ENCODE measurements at places on chromosomes 2 and 18. TPM values are rescaled to one million over a fixed set of nuclear protein-coding genes. Genes with fewer than 3 reads are reported as not detected.
A peak's percentile ranks its signal among the peaks of the same experiment; 100 is the strongest.

DNA sequence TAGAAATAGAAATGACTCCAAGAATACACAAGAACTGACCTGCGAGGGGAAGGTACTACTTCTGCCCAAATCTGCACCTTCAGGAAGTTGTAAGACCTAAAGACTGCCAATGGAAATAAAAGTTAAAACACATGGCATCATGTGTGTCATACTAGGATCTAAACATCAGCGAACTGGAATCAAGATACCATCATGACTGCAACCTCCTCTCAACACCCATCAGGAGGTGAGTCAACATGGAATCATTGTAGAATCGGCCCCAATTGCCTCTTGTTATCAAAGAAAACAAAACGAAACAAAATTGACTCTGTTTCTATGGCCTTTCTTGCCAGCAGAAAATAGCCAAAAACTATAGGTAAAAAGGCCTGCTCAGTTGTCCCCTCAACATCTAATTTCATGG, 15.1 kb downstream of the RDH14 start:
- no peak for DNase-seq

GRCh38 chr2:112220831-112221230, 34.0 kb downstream of the ZC3H8 start:
- no peak for DNase-seq

- no peak for DNase-seq
These were observed 69.5 kb downstream of the EVA1A start for GRCh38 chr2:75491129-75491753.

GRCh38 chr18:45745817-45746461, 22.0 kb downstream of the SLC14A1 start:
- peak; percentile 53 for DNase-seq

GRCh38 chr2:2848198-2848597, 517.1 kb upstream of the MYT1L start:
- no peak for DNase-seq

DCC gene
- total RNA-seq, result 2.0 TPM

GRCh38 chr2:241258505-241259280, 56.8 kb downstream of the HDLBP start:
- no peak for DNase-seq

- DNase-seq, result no peak
These were observed 190.7 kb upstream of the CXCR4 start for GRCh38 chr2:136308611-136309010.

DNA sequence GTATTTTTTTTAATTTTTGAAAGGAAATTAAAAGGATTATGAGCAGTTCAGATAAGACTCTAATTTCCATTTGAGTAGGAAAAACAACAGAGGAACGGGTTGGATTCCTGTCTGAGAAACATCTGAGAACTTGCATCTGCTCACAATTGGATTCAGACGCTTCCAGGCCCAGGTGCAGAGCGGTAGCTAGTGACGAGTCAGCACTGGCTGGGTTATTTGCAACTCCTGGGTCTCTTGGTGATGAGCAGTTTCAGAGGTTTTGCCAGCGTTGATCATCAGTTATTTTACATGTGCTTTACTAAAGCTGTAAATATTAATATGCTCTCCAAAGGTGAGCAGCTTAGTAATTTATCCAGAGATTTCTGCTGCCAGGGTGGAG, 39.1 kb upstream of the B3GNT7 start:
- DNase-seq, result peak; percentile 45

- no peak for DNase-seq
These were observed 14.0 kb downstream of the STRADB start for GRCh38 chr2:201465524-201465971.

DNA sequence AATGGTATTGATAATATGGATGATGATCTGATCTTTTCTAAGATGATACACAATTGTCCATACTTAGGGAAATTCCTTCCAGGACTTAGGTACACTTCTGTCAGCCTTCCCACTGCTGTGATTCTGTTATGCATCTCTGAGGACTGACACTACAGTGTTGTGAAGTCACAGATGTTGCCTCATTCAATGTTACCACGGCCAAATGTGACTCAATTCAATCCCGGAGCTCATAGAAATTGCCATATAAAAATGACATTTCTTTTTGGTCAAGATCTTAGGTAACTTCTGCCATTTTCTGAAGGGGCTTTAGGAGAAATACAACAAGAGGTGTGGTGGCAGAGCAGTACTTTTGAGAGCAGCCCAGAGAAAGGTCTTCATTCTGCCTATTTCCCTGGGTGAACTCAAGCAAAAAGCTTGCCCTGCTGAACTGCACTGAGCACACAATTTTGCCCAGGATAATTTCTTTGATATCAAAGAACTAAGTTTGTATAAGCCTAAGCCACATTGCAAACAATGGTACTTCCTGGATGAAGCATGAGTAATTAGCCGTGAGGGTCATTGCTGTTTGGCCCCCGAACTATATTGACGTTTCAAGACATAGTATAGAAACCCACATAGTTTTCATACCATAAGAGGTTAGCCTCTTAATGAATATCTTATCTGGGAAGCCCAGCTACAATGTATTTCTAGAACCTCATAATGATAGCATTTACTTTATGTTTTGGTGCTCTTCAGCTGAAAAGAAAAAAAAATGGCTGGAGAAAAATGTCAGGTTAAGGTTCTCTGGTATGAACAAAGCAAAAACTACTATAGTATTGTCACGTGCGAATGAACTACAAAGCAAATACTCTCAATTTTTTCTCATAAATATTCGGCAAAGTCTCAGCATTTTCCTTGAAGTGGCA, 437.4 kb downstream of the MEIS1 start:
- DNase-seq, result no peak

PLB1 gene
- 5.0 TPM for total RNA-seq

- no peak for DNase-seq
These were observed 596.0 kb downstream of the LRP1B start for GRCh38 chr2:141534666-141535362.

GRCh38 chr2:102337481-102338386, 17.9 kb upstream of the IL18R1 start:
- no peak for DNase-seq

- no peak for DNase-seq
These were observed 22.4 kb downstream of the MOGAT1 start for GRCh38 chr2:222693837-222694236.

GRCh38 chr2:71256421-71256820, 29.5 kb upstream of the PAIP2B start:
- DNase-seq, result no peak

DNA sequence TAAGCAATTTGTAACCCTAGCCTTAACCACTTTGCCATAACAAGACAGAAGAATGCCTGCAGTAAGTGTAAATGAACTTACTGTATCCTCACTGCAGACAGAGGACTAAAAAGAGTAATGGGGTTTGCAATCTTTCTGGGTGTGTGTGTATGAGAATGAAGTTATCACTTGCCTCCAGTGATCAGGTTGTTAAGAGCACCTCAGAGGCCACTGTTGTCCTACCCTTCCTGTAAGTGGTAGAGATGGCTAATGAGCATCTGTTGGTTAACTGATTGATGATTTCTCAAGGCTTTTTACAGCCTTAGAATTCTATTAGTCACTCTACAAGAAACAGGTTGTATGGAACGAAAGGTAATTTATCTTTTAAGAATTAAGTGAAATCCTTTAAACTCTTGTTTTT, 27.6 kb upstream of the GTF2A1L start:
- DNase-seq, result no peak

DNA sequence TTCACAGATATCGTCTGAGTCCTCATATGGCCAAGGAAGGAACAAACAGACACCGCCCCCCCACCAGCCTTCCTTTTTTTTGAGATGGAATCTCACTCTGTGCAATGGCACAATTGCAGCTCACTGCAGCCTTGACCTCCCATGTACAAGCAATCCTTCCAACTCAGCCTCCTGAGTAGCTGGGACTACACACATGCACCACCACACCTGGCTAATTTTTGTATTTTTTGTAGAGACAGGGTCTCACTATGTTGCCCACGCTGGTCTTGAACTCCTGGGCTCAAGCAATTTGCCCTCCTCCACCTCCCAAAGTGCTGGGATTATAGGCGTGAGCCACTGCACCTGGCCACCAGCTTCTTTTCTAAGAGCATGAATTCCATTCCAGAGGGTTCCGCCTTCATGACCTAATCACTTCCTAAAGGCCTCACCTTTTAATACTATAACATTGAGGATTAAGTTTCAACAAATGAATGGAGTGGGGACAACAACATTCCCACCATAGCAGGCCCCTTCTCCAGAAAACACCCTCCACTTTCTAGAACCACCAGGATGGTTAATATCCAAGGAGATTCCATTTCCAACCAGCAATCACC, 2.2 kb upstream of the TMBIM1 start:
- DNase-seq, result no peak

DNA sequence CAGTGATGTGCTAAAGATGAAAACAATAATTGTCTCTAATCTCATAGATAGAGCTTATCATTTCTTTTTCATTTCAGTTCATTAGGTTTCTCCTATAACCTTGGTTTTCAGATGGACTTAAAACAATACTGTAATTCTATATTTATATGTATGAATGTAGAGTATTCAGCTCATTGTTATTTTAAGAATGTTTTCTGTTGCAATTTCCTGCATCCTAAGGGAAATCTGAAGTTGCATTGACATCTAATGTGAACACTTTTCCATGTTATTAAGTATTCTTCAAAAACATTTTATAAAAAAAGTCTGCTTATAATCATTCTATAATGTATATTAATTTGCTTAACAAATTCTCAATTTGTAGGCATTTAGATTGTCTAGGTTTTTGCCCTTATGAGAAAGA, 288.9 kb downstream of the XIRP2 start:
- DNase-seq, result no peak

- no peak for DNase-seq
These were observed 49.2 kb downstream of the CXCR4 start for GRCh38 chr2:136068581-136069227.

LYG1 gene
- 0.79 TPM for total RNA-seq

DSG1 gene
- total RNA-seq, result 0.21 TPM

DNA sequence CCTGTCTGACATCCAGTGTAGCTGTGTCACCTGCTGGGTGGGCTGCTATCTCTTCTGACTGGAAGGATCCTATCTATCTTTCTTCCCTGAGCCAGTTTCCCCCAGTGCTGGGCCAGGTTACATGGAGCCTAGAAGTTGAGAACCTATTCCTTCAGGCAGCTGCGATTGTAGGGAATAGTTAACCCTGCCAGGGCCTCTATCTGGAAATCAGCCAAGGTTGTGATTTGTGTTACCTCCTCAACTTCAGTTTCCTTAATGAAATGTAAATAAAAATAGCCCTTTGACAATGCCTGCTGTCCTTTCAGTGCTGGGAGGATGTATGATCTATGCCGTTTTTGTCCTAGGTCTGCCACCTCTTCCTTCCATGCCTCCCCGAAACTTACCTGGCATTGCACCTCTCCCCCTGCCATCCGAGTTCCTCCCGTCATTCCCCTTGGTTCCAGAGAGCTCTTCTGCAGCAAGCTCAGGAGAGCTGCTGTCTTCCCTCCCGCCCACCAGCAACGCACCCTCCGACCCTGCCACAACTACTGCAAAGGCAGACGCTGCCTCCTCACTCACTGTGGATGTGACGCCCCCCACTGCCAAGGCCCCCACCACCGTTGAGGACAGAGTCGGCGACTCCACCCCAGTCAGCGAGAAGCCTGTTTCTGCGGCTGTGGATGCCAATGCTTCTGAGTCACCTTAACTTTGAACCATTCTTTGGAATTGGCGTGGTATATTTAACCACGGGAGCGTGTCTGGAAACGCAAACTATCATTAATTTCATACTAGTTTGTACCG, 36.6 kb downstream of the GORASP2 start:
- no peak for DNase-seq

DNA sequence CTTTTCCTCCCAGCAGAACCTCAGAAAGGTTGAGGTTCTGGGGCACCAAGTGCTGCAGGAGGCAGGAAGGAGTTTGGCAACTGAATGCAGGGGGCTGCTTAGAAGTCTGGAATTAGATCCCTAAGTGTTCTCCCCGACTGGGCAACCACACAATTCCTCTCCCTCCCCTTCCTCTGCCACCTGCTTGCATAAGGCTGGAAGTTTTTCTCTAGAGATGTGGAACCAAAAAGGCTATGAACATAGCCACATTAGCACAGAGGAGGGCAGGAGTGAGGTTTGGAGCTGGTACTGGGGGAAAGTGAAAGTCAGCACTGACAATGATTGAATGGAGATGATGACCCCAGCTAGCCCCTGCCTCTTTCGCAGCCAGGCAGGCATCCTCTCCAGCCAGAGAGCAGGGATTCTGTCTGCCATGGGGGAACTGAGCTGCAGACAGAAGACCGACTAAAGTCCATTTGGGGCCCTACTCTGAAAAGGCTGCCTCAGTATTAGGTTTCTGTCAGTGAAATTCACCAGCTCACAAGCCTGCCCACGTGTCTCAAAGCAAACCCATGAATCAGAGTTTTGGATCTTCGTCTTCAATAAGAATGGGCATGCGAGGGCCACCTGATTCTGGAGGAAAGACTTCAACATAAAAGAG, 87.9 kb upstream of the ITGA6 start:
- no peak for DNase-seq

ZNF512 gene
- total RNA-seq, result 40.2 TPM

C2orf78 gene
- not detected for total RNA-seq

SCRN3 gene
- 46.8 TPM for total RNA-seq

GRCh38 chr2:175012516-175012915, 7.3 kb upstream of the CHN1 start:
- no peak for DNase-seq

DNA sequence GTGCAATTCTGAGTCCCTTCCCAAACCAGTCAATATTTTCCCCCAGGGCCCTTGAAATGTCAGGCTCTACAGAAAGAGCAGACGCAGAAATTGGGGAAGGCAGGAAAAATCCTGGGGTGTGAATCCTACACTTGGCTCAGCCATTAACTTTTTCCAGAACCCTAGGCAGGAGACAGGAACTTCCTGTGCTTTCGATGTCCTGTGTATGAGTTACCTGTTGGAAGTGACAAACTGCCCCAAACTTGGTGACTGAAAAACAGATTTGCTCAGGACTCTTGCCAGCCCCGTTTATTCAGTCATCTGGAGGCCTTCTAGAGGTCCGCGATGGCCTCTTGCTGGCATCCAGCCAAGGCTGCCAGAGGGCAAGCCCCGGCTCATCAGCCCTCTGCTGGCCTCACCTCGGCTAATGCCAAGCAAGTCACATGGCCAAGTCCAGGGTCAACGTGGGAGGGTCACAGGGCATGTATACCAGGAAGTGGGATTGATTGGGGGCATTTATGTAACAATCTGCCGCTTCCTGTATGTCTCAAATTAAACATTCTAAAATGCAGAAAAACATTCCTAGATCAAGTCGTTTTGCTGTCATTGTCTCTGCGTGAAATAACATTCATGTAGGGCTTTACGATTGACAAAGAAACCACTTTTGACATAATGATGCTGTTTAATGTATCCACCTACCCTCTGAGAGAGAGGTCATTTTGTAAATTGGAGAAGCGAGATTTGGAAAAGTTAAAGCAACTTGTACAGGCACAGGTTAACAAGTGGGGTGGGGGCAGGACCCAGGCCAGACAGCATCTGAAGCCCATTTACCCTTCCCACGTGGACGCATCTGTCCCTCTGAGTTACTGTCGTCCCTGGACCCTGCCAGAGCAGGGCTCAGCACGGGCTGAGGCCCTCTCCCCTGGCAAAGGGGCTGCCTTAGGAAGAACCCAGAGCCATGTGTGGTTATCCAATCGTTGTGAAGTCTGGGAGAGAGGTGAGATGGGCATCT, 179.4 kb downstream of the INHBB start:
- DNase-seq, result no peak

MAB21L4 gene
- 0.42 TPM for total RNA-seq

- no peak for DNase-seq
These were observed 77.8 kb downstream of the SCN9A start for GRCh38 chr2:166297951-166298350.

PDE1A gene
- total RNA-seq, result 49.9 TPM

AMER3 gene
- total RNA-seq, result 0.42 TPM

DLX1 gene
- total RNA-seq, result 0.21 TPM

All from urinary bladder (tissue), 4 donors.